Ecto neural progenitor cell (in vitro differentiated cells): ENCODE measurements at places on chromosomes 3 and 15.

- no peak for DNase-seq
Observed at GRCh38 chr3:78888635-78889034, 879.2 kb downstream of the ROBO1 start.

DNA sequence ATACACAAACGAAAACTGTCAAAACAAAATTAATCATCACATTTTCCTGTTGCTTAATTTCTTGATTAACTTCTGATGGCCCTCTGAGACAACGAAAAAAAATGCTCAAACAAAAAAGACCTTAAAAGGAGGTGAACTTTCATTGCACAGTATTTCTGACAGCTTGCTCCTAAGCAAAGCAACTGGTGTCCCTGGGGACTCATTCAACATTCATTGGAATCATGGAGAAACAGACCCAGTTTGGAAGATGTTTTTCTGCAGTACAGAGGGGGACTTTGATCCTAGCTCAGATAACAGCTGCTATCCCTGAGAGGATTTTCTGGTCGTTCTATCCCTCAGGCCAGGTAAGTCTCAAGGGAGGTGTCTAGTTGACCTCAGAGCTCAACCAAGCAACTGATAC is 378.7 kb upstream of the ATP11B start:
- DNase-seq: no peak

DNA sequence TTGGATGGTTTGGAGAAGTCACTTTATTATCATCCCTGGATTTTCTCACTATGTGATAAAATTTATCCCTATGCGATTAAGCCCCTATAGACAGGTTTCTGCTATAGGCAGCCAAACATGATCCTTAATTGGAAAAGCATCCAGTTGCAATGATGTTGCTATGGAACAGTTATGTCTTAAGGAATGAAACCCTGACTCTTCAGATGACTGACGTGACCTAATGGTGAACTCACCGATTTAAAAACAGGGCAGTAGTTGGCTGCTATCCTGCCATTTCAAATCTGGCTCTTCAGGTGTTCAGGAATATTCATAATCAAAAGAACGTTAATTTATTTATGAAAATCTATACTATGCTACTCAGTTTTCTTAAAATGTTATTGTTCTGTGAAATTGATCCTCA is 106.8 kb upstream of the ROBO1 start:
- DNase-seq: no peak

- DNase-seq: no peak
Observed at GRCh38 chr3:120370463-120370862, 21.3 kb upstream of the LRRC58 start.

GRCh38 chr3:10321630-10322351 is 879 bp upstream of the SEC13 start:
- DNase-seq: no peak

GRCh38 chr15:57780471-57780870 is 74.0 kb downstream of the POLR2M start:
- DNase-seq: no peak

DNA sequence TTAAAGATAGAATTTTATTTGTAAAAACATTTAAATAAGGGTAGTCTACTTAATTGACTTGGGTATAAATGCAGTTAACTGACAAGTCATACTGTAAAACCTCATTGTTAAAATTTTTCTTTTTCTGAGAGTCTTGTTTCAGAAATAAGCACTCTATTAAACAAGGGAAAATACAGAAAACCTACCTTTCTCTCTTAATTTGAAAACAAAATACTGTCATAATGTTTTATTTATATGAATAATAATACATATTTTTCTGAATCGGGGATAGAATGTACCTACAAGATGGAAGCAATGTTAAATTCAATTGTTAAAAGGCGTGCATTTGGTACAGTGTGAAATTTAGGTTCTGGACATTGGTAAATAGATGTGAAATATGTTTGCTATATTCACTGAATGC is 17.8 kb downstream of the ZIC1 start:
- DNase-seq: no peak

GRCh38 chr3:143067201-143067600 is 52.4 kb upstream of the CHST2 start:
- DNase-seq: no peak

- DNase-seq: no peak
Observed at GRCh38 chr15:78938658-78939488, 6.0 kb downstream of the CTSH start.

GRCh38 chr3:156483002-156483401 is 71.9 kb downstream of the SSR3 start:
- DNase-seq: no peak

DNA sequence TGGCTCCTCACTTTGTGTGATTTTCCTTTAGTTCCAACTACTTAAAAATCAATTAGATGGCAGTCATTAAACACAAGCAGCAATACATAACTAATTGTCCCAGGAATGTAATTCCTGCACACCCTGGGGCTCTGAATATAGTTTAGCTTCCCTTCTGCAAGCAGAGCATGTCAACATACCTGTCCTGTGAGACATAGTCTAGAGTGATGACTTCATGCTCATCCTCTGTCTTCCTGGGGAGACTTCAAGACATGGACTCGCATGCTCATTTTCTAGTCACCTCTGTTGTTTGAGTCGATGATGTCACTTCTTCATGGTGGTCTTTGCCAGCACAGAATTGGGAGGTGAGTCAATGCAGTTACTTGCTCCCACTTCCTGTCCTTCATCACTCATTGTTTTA is 15.7 kb downstream of the C3orf52 start:
- DNase-seq: no peak

DNA sequence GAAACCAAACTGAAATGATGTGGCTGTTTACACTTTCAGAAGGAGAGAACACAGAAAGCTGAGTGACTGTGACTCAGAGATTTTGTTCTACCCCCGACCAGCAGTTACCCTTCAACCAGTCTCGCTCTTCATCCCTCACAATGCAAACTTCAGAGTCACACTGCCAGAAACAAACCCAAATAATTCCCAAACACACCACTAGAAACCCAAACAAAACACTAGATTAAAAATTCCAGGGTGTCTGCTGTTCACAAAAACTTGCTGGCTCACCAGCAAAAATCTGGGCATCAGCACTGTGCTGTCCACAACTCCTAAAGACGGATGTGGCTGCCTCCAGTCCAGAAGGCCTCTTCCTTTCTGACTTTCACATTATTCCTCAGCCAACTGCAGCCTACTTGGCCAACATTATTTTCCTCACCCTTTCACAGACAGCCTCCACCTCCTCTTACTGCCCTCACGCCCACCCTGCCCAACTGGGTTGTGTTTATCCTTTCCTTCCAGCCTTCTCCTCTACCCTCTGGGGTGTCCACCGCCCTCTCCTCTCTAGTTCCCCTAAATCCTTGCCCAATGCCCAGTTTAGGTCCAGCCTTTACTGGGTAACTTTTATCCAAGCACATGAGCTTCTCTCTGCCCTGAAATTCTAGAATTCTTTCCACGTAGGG is 71.4 kb downstream of the MECOM start:
- DNase-seq: no peak

GRCh38 chr3:8972639-8973038 is 9.4 kb upstream of the RAD18 start:
- no peak for DNase-seq

- DNase-seq: no peak
Observed at GRCh38 chr3:5151586-5151985, 29.5 kb downstream of the ARL8B start.

GRCh38 chr3:46874430-46874829 is 3.1 kb upstream of the PTH1R start:
- DNase-seq: no peak

DNA sequence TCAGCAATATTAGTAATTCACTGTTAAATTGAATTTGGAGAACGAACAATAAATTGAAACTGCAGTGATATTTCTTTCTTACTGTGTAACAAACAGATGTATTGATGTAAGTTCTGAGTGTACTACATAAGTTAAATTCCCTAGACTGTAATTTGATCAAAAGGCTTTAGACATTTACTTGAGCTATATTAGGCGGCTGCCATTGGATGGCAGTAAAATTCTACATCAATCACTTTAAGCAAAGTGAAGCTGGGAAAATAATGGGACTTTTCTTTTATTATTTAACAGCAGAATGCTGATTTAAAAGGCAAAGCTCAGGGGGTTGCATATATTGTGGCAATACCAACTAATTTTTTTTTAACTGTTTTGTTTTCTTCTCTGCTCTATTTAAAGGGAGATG is 212.6 kb upstream of the PLSCR5 start:
- DNase-seq: no peak

DNA sequence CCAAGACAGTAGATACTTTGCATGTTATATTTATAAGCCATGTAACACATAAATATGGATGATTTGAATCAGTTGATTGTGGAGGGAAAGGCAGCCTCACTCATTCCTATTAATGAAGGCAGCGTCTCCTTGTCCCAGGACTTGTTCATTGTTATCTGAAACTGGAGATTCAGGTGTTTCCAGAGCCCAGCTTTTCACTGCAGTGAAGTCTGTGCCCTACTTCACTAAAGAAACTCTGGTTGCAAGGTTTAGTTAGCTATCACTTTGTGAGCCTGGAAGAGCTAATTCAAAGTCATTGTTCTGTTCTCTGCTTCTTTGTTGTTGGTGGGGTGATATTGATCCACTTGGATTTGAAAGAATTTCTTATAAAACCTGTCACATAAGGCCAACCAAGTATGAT is 9.8 kb downstream of the NR2C2 start:
- DNase-seq: no peak

- DNase-seq: no peak
Observed at GRCh38 chr15:89829616-89830440, 15.2 kb upstream of the ANPEP start.

GRCh38 chr3:59774634-59775033 is 724.8 kb upstream of the CFAP20DC start:
- DNase-seq: no peak
